ENCODE measurements at places on chromosomes 5 and 9.

DNA sequence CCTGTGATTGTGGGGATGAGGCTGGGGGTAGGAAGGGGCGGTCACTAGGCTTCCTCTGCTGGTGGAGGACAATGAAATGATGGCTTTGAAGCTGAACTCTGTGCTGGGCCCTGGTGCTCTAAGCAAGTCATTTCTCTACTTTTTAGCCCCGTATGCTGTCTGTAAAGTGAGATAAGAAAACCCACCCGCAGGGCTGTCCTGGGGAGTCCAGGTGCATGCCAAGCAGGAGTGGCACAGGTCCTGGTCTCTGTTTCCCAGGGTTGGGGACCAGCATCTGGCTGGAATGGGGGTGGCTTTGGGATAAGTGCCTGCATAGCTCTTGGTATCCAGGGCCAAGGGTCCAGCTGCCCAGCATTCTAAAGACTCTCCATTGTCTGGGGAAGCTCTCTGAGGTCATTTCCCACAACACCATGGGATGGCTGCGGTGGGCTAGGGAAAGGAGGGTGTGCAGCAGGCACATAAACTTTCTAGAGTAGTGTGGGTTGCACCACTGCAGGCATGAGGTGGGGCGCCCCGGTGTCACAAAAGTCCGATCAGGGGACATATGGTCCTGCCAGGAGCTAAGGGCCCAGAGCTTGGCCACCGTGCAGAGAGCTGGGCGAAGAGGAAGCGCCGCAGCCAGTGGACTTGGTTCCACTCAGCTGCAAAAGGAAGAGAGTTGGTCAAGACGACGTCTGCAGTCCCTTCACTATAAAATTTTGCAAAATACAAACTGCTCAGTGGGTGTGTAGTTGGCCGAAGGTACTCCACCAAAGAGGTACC lies 25.6 kb upstream of the GTF3C5 start:
- no peak for DNase-seq

DNA sequence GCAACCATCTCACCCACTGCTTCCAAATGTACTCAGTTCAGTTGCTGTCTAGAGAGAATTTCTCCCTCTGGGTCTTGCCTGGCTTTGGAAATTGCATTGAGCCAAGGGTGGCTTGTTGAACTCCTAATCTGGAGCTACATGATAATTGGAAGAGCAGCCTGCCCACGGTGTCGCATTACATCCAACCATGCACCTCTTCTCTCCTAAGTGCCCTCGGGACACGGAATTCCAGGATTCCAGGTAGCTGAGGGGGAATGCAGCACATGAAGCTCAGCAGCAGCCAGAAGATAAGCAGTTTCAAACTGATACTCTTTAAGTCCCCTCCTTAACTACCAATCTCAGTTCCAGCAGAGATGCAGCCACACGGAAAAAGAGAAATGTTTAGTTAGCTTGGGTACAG lies 509.4 kb upstream of the KLF4 start:
- no peak for DNase-seq

DNA sequence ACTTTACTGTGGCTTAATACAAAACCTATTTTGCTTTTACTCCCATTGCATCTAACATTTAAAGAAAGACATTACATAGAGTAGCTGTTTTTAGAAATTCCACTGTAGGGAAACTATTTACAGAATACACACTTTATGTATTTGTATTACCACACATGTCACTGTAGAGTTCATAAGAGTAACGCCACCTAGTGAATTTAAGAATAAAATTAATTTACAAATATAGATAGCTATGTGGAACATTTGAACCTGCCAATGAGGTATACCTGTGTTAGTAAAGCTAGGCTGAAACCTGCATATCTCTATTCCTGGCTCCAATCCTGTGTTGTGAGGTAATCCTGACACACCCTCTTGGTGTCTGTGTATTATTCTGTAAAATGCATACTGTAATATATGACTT lies 234.4 kb downstream of the MAST4 start:
- no peak for DNase-seq

DNA sequence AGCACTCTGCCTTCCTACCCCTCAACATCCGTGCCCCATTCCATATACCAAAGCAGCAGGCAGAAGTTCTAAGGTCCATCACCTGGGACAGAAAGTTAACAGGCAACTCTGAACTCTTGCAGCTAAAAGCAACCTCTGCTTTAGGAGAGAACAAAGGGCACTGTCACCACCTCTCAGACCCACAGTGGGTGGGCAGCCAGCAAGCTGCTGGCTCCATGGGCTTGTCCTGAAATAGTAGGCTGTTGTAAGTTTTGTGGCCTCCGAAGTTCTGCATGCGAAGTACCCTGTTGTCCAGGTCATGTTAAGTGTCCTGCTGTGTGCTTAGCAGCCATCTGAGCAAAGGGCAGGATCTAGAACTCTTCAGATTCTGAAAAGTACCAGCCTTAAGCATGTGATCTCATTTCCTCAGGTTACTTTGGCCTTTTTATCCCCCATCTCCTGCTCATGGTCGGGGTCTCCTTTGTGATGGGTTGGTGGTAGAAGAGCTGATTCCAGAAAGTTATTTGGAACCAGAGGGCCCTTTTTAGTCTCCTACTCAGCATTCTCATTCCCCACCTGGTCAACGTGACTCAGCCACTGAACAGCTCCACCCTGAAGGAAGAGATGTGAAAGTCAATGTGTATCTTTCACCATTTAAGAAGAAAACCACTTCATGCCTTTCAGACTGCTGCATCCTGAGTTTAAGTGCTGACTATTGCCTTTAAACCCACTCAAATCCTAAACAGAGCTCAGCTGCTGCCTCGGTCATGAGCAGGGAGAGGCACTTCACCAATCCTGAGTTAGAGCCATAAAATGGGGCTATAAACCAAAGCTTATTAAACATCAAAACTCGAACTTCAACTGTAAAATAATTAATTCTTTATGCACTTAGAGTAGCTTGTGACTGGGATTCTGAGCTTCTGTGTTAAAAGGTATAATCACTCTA lies 121.4 kb downstream of the DPYSL3 start:
- no peak for DNase-seq

- no peak for DNase-seq
Measured at GRCh38 chr9:90950600-90950999, 149.0 kb downstream of the SYK start.

GRCh38 chr5:116442095-116442534 lies 132.5 kb downstream of the SEMA6A start:
- DNase-seq, result no peak

DNA sequence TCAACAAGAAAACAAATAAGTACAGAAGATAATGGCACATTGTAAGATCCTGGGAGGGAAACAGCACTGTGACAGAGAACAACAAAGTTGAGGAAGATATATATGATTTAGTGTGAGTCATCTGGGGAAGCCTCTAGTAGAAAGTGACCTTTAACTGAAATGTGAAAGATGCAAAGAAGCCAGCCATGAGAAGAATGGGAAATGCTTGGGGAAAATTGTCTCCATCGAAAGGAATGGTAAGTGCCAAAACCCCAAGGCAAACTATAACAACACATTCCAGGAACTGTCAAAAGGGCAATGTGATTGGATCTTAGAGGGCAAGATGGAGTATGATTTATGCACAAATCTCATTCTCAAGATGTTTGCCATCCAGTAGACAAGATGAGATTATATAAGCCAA lies 537.8 kb upstream of the BRINP1 start:
- DNase-seq, result no peak

- DNase-seq, result no peak
Measured at GRCh38 chr5:93621327-93621798, 38.3 kb downstream of the NR2F1 start.

GRCh38 chr5:139395844-139396640 lies 1.1 kb upstream of the PROB1 start:
- no peak for DNase-seq

DNA sequence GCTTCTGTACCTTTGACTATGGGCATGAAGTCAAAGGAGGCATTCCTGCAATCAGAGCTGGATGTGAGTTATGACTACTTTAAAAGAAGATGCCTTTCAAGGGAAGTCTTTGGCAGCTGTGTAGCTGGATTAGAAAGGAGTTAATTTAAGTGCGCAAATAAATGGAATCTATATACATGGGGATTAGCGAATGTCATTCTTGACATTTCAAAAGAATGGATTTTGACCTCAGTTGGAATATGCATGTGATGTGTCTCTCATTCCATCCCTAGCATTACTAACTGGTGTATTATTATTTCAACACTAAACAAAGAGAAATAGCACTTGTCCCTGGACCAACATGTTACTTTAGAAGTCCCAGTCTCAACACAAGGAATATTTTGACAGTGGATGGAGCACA lies 359.6 kb upstream of the SLC24A2 start:
- no peak for DNase-seq

DNA sequence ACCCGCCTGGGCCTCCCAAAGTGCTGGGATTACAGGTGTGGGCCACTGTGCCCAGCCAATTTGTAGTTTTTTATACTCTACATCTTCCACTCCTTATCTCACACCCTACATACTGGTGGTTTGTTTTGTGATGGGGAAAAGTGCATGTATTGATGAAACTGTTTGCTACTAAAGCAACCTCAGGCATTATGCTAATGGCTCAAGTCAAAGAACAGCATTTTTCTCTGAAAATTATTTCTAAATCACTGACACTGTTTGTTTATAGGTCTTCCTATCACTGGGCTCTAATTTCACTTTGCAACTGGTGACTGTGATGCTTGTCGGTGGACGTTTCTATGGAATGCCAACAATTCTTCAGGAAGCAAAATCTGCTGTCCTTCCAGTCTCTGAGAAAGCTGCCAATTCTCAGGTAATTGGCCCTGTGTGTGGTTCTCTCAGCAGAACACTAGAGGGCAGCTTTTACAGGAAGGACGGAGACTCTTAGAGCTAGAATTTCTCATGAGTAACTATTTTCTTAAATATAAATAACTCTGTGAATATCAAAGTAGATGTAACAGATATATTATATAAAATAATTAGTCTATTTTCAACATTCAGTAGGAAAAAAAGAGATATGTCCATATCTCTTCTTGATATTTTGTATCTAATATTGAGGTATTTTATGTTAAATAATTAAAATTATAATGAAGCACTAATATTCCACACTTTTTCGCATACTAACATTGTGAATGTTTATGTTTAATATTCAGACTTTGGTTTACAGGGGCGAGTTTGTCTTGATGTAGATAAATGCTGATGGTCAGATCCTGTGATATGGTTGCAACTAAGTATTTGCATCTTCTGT lies 244.1 kb downstream of the ADGRV1 start:
- DNase-seq, result no peak

DNA sequence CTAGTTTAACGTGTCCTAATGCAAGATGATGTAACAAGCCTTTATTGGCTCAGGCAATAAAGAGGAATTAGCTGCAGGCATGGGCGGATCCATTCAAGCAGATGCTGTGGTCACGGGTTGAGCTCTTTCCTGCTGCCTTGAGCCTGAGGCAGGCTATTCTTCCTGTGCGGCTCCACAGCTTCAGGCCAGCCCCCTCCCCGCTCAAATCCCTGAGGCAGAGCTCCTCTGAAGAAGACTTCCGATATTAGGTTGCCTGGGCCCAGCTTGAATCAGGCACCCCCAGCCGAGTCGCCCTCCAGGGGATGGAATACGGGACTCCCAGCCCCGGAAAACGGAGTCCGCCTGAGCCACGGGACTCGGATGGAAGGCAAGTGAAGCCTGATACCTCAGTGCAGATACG lies 95.0 kb upstream of the RUFY1 start:
- DNase-seq, result no peak

DNA sequence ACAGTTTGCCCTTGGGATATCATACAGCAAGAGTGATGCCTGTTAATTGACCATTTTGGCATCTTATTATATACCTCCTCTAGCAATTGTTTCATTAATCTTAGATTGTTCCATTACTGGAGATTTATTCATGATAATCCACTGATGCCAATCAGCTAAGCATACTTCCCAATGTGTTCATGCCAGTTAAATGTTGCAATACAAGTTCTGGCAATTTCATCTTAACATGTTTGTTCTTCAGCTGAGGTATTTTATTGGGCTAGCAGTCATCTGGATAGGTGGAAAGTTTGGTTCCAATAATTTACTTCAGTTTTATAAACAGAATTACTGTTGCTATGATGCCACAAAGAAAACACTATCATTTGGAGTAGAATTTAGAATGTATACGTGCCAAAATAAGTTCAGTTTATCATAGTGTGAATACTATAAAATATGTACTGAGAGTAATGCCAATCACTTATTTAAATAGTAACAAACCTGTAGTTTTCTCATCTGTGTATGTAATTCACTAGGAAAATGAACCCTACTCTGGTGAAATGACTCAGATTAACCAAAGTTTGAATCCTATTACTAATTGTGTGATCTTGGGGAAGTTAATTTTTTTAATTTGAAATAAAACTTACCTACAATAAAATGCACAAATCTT lies 27.9 kb upstream of the IL31RA start:
- DNase-seq, result no peak

- no peak for DNase-seq
Measured at GRCh38 chr9:13786131-13786530, 506.6 kb upstream of the MPDZ start.

DNA sequence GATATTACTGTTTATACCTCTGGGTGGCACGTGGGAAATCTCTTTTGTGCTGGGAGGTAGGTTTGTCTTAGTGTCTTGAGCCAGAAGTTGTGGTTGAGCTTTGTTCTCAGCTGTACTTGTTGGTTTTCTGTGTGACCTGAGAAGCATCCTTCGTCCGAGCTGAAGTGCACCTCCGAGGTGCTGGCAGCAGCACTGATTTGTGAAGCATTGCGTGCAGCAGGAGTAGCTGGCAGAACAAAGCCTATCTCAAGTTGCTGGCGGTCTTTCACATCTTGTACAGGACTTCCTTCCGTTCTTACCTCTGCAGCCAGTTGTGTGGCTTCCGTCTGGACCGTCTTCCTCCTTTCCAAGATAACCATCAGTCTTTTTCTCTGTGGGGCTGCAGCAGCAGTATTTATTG lies 4.3 kb downstream of the PRRC2B start:
- peak; percentile 71 for DNase-seq

DNA sequence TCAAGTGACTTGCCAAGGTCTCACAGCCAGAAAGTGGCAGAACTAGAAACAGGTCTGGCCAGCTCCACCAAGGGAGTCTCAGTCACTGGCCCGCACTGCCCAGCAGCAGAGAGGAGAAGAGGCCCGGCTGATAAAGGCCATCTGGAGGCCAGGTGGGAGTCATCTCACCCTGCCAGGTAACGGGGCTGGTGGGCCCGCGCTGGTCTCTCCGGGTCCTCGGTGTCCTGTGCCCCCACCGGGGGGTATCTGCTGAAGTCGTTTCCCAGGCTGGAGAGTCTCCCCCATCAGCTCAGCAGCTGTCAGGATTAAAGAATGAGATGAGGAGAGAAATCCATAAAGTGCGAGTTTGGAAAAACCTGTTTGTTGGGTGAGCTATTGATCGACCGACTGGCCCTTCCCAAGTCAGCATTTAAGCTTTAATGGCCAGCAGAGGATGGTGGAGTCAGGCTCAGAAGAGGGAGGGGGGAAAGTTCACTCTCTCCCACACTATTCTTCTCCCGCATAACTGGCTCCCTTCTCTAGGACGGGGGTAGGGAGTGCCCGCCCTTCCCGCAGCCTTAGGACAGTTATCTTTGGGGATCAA lies 30.3 kb downstream of the LMX1B start:
- DNase-seq, result no peak

DNA sequence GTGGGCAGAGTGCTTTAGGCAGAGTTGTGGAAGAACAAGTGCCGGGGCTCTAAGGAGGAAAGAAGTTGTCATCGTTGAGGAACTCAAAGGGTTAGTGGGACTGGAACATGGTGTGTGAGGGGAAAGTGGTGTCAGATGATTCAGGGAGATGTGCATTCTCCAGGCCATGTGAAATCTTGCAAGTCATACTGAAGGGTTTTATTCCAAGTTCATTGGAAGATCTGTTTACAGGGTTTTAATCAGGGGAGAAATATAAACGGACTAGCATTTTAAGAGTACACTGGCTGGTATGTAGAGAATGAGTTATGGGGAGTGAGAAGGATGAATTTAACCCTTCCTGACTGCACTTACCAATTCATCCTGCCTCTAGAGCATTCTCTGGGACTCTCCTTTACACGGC lies 49.3 kb downstream of the NR2F1 start:
- no peak for DNase-seq
